Left renal cortex interstitium (tissue), 4 donors: ENCODE measurements at places on chromosomes 13 and 19. TPM values are rescaled to one million over a fixed set of nuclear protein-coding genes. Genes with fewer than 3 reads are reported as not detected.

KLK3 gene
- polyA plus RNA-seq: 0.37 TPM

DNA sequence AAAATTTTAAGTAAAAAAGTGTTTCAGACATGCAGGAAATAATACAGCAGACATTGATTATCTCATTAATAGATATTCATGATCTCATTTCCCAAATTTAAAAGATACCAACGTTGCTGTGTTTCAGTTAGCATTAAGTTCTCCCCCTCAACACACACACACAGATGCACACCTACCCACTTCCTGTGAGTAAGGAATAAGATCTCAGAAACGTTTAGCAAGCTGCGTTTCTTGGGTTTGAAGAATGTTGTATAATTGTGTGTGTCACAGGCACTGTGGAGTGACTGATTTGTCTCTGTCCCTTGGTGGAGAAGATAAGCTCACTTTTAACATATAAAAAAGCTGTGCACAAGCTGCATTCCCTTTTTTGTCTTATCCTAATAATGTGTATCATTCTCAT is 196.8 kb downstream of the PDS5B start:
- no peak for DNase-seq

DNA sequence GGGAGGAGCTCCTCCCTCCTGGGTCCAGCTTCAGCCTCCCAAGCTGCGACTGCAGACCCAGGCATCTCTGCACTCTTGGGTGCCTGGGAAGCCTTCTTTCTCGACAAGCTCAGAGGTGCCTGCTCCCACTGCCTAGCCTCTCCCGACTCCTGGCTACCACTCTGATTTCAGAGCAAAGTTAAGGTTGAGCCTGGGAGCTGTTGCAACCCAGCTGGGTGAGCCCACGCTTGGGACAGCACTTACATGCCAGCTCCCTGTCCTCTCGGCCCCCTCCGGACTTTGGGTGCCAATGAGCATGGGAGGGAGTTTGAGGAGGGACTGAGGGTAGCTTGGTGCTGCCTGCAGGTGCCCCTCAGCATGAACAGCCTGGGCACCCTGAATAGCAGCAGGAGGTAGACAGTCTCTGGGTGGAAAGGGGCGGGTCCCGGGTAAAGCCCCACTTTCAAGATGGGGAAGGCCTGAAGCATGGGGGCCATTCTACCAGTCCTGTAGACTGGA is 1383.4 kb upstream of the PCDH20 start:
- no peak for DNase-seq

DNA sequence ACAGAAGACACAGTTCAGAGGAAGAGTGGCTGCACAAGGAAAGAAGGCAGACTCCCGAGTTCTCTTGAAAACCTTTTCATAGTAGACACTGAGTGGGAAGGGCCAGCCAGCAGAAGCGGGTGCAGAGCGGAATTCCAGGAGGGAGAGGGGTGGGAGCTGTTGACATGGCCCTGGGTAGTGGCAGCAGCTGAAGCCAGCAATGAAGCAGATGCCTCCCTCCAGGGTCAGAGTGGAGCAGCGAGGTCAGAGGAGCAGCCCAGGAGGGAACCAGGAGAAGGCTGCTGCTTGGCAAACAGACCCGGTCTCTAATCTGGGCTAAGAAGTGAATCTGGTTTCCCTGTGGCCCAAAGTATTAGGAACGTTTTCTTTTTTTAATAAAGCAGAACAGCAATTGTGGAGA is 73.9 kb upstream of the SPATA13 start:
- DNase-seq: no peak
